ENCODE measurements at places on chromosomes 2 and 18.

GRCh38 chr18:74870950-74871349 lies 273.3 kb downstream of the ZNF407 start:
- no peak for DNase-seq

GRCh38 chr18:58064406-58064998 lies 20.5 kb downstream of the NEDD4L start:
- DNase-seq, result no peak

DNA sequence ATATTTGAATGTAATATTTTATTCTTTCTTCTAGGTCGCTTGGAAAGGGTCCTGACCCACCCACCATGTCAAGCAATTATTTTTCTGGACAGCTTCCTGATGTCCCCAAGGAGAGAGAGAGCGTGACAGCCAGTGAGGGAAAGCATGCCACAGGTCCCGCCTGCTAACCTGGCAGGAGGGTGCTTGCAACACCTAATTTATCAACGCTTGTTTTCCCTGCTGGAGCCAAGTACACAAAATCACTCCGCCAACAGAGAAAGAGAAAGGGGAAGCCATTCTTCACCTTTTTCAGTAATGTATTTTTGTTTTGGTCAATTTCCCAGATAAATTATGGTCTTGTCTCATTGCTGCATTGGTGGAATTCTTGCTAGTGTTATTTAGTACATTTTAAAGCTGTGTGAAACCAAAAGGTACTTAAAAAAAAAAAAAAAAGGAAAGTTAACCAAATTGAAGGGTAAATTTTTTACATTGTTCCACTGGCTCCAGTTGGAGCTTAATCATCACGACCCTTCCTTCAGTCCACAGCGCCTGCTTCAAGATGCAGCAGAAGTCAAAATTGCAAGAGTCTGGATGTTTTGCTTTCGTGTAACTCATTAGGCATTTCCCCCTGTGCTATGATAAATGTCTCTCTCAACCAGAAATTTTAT lies 88.5 kb upstream of the COPS8 start:
- no peak for DNase-seq

- no peak for DNase-seq
These were observed 376.5 kb upstream of the NXPH2 start for GRCh38 chr2:139156730-139157129.

GRCh38 chr2:85414761-85415553 lies 3.6 kb upstream of the SH2D6 start:
- no peak for DNase-seq

GRCh38 chr2:72014831-72015230 lies 132.8 kb downstream of the CYP26B1 start:
- no peak for DNase-seq

GRCh38 chr2:21256006-21256405 lies 132.2 kb downstream of the TDRD15 start:
- no peak for DNase-seq

DNA sequence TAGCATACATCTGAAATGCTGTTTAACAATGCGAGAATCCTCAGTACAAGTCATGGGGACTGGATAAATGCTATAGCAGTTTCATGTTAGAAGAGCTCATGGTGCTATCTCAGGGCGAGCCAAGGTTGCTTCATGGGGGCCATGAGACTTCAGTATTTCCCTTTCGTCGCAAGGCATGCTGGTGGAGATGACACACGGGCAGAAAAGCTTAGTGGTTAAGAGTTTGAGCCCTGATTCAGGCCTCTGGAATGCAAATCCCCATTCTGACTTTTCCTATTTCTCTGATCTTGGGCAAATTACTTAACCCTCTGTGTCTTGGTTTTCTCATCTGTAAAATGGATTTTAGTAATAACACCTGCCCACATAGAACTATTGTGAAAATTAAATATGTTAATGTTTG lies 57.4 kb upstream of the EPHA4 start:
- no peak for DNase-seq

DNA sequence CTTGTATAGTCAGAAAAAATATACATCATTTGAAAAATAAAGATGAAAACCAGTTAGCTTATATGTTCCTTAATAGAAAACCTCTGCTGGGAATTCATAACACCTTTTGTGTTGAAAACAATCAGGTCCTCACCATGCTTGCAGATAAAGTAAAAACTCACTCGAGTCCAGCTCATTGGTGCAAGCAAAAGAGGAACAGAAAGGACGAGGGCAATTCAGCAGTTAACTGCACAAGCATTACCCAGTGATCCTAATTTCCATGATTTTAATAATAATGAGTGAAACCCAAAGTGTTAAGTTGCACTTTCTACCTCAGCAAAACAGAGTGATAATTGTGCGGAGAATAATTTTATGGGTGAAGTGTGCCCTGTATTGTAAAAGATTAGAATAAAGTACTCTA lies 839.9 kb downstream of the BCL11A start:
- no peak for DNase-seq

- no peak for DNase-seq
These were observed 53.9 kb downstream of the MBP start for GRCh38 chr18:77078690-77079070.

GRCh38 chr2:240069829-240070228 lies 16.5 kb upstream of the OR6B3 start:
- DNase-seq, result no peak

DNA sequence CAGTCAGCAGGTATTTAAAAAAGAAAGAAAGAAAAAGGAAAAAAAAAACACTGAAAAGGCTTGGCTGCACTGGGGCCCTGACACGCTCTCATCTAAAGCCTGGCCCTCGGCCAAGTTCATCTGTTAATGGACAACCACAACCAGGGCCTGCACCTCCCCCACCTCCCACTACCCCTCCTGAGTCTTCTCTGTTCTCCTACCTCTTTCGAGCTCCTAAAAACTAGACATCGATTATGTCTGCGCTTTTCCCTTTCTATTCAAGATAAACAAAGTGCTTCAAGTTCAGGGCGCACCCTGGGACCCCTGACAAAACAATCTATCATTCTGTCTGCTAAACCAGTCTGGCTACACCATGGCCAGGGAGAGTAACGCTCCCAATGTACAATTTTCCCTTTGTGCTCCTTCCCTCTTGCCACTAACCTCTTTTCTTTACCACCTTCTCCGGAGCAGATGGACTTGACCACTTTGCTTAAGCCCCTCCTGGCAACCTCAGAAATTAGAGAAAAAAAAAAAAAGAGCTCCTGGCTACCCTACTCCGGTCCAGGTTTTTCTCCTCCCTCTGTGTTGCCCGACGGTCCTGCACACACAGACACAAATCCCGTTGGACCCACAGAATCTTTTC lies 22.7 kb downstream of the BCL11A start:
- no peak for DNase-seq

- no peak for DNase-seq
These were observed 76.1 kb downstream of the RHBDD1 start for GRCh38 chr2:226911932-226912331.

GRCh38 chr2:171579481-171579880 lies 57.2 kb downstream of the CYBRD1 start:
- no peak for DNase-seq

GRCh38 chr2:104872866-104873688 lies 19.2 kb downstream of the POU3F3 start:
- peak; percentile 38 for DNase-seq

GRCh38 chr2:36564377-36564930 lies 33.5 kb downstream of the FEZ2 start:
- no peak for DNase-seq

DNA sequence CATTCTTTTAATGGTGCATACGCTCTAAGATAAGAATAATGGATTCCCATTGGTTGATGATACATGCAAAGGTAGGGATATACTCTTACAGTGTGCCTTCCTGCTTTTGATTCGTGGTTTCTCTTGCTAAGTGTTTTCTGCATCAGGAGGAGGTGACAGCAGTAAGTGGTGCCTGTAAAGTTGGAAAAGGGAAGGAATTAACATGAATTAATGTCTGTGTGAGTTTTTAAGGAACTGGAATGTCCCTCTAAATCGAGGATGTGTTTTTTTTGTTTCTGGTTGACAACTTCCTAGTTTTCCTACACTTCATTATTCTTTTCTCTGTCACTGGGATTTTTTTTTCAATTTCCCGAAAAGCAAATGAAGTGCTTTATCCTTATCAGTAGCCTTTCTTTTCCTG lies 54.4 kb downstream of the CRIM1 start:
- no peak for DNase-seq

GRCh38 chr2:237256887-237257286 lies 157.1 kb downstream of the COL6A3 start:
- DNase-seq, result no peak

GRCh38 chr2:133658020-133658903 lies 90.0 kb upstream of the NCKAP5 start:
- DNase-seq, result no peak

GRCh38 chr2:85549095-85549494 lies 10.1 kb downstream of the MAT2A start:
- no peak for DNase-seq
